Liver (tissue), 10 donors: ENCODE measurements at places on chromosomes 1 and 21.

DNA sequence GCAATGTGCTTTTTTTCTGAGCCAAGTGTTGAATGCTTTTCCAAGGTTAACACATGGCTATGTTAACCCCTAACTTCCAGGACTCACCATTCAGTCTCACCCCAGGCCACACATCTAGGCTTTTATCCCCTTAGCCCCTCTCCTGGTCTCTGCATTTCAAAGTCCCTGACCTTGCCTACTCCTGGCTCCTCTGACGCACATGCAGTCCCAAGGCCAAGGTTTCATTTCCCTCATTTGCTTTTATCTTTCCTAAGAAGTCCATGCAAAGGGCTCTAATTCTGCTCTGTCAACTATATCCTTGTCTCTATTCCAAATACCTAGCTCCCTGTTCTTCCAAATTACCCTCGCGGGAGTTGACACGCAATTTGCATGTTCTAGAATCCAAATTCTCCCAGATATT, 25.4 kb downstream of the SLC30A10 start:
- no peak for DNase-seq

GRCh38 chr1:51902456-51902855, 23.9 kb upstream of the NRDC start:
- DNase-seq: no peak

DNA sequence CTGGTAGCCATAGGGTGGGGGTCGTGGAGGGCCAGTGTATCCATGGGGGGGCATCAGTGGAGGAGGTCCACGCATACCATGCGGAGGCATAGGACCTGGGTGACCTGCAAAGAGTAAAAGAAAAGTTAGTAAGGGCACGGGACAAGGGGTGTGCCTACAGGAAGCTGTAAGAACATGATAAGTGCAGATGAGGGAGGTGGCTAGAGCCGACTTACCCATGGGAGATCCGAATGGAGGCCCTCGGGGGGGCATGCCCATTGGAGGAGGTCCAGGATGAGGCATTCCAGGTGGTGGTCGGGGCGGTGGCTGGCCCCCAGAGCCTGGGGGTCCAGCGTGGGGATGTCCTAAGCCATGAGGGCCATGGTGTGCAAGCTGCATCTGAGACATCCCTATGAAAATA, 4.0 kb downstream of the SF3B4 start:
- peak; percentile 56 for DNase-seq

- DNase-seq: no peak
These were observed 18.2 kb upstream of the QSOX1 start for GRCh38 chr1:180136331-180136967.

DNA sequence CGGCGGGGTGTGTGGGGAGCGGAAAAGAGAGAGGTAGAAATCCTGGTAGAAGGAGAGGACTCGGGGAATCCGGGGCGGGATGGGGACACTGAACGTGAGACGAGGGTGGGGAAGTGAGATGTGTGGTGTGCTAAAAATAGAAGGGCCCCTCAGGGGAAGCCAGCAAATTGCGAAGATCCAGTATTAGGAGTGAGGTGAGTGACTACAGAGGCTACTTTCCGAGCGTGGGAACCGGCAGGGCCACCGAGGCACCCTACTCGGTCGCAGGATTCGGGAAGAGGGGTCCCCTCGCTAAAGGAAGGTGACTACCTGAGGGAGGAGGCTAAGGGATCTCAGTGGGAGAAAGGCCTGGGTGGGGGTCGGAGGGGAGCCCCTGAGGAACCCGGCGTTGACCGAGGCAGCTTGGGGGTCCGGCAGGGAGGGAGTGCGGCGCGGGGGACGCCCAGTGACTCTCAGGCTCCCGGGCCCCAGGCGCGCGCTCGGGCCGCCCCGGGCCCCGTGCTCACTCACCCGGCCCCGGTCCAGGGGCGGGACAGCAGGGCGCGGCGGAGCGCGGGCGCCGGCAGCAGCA, 318 bp downstream of the ALDH4A1 start:
- DNase-seq: no peak

DNA sequence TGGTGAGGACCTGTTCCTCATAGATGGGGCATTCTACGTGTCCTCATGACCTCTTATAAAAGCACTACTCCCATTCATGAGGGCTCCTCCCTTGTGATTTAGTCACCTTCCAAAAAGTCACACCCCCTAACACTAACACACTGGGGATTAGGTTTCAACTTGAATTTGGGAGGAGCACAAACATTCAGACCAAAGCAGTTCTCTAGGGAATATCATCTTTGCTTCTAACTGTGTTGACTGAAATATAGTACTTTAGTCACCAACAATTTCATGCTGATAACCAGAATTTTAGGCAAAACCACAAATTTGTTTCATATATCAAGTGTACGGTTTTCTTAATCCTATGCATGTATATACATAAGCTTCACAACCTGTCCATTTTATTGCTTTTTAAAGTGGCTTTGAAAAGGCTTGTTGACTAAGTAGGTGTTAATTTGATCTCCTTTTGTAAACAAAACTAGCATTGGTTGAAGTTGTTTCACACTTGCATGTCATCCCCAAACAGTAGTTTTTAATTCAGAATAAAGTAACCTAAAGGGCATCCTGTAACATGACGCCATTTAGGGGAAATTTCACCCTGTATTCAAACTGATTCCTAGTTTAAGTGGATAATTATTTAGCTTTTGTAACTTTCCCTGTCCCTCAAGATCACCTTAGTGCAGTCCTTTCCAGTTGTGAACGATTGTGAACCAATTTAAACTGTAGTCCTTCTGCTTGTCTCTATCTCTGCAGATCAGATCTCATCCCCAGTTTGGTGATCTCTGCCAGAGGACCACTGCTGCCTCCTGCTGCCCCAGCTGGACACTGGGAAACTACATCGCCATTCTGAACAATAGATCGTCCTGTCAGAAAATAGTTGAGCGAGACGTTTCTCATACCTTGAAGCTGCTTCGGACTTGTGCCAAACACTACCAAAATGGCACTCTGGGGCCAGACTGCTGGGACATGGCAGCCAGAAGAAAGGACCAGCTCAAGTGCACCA, 141.1 kb downstream of the TLR5 start:
- no peak for DNase-seq

- DNase-seq: no peak
These were observed 51.3 kb upstream of the ATP1A1 start for GRCh38 chr1:116321766-116322175.

DNA sequence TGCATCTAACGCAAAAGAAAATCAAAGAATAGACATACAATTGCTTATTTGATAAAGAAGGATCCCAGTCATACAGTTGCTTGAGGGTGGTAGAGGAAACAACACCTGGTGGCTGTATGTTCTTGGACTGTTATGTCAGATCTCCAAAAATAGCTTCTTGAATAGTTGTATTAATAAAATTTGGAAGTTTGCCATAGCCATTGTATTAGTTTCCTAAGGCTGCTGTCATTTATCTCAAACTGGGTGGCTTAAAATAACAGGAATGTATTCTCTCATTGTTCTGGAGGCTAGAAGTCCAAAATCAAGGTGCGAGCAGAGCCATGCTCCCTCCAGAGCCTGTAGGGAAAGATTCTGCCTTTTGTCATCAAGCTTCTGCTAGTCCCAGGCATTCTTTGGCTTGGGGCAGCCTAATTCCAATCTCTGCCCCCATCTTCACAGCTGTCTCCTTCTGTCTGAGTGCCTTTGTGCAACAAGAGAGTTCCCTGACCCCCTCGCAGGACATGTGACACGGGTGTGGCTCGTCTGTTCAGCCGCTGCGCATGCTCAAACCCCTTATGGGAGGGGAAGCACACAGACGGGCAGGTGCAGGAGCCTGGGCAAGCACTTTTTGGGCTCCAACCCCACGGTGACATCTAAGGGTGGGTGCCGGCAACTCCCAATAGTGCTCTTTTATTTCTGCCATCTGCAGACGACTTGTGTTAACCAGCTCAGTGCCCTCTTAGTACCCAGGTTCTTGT, 21.7 kb upstream of the GRIK1 start:
- no peak for DNase-seq

DNA sequence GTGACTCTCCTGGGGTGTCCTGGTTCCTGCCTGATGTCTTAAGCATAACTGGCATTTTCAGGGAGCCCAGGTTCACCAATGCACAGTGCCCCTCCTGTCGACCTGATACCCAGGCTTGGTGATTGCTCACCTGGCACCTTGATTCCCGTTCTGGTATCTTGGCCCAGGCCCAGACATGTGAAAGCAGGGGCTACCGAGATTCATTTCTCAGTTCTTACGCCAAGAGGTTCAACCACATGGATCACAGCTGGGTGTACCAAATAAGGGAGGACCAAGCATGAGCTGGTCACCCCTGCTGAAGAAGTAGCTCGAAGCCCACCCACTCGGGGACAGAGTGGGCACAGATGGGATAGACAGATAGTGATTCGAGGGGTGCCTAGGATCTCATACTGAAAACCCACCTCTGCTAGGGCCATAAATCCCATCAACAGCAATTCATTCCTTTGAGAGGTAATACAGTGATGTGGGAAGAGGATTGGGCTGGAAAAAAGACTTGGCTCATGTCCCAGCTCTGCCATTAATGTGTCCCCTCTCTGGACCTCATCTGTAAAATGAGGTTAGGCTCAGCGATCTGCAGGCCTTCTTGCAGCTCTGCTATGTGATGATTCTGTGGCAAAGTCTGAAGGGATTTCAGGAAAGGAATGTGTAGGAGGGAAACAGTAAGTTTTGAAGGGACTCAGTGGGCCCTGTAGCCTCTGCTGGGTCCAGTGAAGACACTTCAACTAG, 2.7 kb downstream of the EPHX1 start:
- DNase-seq: no peak

DNA sequence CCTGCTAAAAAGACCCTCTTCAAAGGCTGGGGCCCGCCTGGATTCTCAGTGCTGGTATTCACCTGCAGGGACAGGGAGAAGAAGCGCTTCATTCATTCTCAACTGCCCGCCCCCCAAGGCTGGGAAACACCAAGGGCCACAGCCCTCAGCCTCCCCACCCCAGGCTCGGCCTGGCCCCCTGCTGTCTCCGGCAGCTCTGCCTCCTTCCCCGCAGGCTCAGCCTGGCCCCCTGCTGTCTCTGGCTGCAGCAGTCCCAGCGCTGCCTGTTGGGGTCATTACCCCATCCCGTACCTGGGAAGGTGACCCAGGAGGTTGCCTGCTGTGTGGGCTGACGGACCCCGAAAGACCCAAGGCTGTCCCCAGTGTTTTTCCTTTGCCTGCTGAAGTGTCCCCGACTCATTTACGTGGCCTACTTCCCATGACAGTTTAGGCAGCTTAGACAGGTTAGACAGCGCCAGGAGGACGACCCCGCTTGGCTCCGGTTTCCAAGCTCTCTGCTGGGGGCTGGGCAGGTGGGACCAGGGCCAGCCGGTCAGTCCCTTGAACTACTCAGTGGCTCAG, 22.9 kb upstream of the CLSTN1 start:
- no peak for DNase-seq

- no peak for DNase-seq
These were observed 514.5 kb downstream of the NPHP4 start for GRCh38 chr1:5477716-5478115.

GRCh38 chr1:101996825-101997465, at the start of gene OLFM3:
TSS of gene OLFM3 (minus strand) at chr1:101996926.
- no peak for DNase-seq

GRCh38 chr1:67711158-67711854, 26.3 kb downstream of the GADD45A start:
- DNase-seq: no peak

GRCh38 chr1:201989354-201990128, 7.1 kb downstream of the RNPEP start:
- no peak for DNase-seq

GRCh38 chr1:167993720-167994119, 56.8 kb upstream of the MPC2 start:
- DNase-seq: no peak

- peak; percentile 46 for DNase-seq
These were observed 12.3 kb upstream of the SLAMF7 start for GRCh38 chr1:160726498-160727315.

- DNase-seq: no peak
These were observed 112.5 kb downstream of the RERE start for GRCh38 chr1:8704866-8705506.

DNA sequence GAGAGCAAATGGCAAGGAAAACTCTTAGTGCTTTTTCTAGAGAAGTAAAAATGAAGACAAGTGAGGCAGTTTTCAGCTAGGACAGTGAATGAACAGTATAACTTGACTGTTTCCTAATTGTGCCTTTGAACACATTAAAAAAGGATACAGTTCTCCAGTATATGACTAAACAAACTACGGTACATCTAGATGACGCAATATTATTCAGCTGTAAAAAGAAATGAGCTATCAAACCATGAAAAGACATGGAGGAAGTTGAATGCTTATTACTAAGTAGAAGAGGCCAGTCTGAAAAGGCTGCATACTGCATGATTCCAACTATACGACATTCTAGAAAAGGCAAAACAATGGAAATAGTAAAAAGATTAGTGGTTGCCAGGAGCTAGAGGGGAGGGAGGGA, 206.3 kb downstream of the SIPA1L2 start:
- no peak for DNase-seq

DNA sequence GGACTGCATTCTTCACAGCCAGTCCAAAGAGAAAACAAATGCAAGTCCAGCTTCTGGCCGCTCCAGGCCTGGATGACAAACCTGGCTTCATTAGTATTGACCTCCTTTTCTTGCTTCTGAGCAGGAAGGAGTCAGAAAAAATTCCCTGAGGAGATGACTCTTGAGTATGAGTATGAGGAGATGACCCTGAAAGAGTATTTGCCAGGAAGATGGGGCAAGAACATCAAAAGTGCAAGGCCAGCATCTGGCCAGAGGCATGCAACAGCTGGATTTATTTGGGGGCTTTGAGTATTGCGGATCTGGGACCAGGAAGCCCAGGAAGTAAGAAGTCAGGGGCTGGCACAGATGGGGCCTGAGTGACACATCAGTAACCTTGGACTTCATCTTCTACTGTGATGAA, 113.9 kb downstream of the GLIS1 start:
- DNase-seq: peak; percentile 16

- no peak for DNase-seq
These were observed 227.6 kb downstream of the RGS7 start for GRCh38 chr1:241129207-241129960.

DNA sequence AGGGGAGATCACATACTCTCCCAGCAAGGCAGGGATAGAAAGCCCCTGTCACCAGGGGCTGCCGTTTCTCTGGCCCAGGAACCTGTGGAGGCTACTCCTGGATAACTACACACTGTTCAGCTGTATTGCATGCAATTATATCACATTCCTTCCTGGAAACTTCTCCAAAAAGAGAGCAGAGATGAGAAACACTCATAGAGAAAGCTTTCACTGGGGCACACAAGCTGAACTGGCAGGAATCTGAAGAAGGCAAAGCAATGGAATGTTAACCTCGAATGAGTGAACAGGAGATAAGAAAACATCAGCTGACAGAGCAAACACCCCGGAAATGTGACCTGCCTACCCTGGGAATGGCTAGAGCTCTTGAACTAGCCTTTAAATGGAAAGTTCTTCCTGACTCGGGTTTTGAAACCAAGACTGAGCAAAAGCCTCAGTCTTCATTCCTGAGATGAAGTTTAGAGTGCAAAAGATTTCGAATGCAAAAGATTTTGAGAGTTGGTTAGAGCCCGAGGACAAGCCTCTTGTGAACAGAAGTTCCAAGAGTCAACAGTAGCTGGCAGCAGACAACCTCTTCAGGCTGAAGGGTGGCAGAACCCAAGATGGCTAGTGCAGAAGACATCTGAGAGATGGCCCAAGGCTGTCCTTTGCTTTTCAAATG, 32.3 kb downstream of the CCN1 start:
- DNase-seq: no peak
